ENCODE measurements at places on chromosomes 3 and 15. TPM values are rescaled to one million over a fixed set of nuclear protein-coding genes. Genes with fewer than 3 reads are reported as not detected.

The SCN5A gene
- not detected for total RNA-seq

The IGF2BP2 gene
- total RNA-seq, result 51.3 TPM

The AQP9 gene
- total RNA-seq, result not detected

The LMAN1L gene
- not detected for total RNA-seq

The LIPC gene
- total RNA-seq, result not detected

The NEIL1 gene
- total RNA-seq, result 481 TPM

The PDCD6IP gene
- total RNA-seq, result 396 TPM

The TRH gene
- total RNA-seq, result not detected

The THAP10 gene
- 8.3 TPM for total RNA-seq

The POTEB2 gene
- total RNA-seq, result not detected

The DNASE1L3 gene
- 3.7 TPM for total RNA-seq

The GPR176 gene
- total RNA-seq, result 10.9 TPM

The IQCH gene
- total RNA-seq, result 0.40 TPM

DNA sequence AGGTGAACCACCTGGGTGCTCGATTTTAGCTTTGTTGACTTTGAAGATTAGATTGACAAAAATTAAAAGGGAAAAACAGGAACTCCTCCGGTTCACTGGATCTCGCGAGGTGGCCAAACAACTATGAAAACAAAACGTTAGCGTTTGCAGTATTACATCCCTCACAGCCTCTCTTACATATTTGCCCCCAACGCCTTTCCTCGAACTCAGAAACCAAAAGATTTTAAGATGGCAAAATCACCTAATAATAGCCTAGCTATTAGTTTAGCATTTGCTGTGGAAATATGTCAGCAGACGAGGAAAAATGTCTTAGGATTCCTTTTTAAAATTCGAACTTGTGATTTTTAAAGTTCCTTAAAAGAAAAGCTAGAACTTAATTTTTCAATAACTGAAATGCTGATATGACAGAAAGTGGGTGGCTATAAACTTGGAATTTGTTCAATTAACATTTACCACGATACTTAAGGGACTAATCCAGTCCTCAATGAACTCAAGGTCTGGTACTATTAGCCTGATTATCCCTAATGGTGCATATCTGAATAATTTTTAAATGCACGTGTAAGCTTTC lies 491 bp upstream of the SENP7 start:
- H3K4me3 ChIP-seq, result peak overlapping the region; percentile 78
- DNase-seq, result no peak
- peak overlapping the region; percentile 99 for H3K27ac ChIP-seq
- H3K36me3 ChIP-seq, result no peaks in the 10 kb centered on the region

GRCh38 chr3:140753865-140754754 lies 76.2 kb downstream of the TRIM42 start:
- H3K27ac ChIP-seq, result no peak overlapping the region
- no peak overlapping the region for H3K4me3 ChIP-seq
- H3K27me3 ChIP-seq, result no peaks in the 10 kb centered on the region
- H3K36me3 ChIP-seq, result no peaks in the 10 kb centered on the region

DNA sequence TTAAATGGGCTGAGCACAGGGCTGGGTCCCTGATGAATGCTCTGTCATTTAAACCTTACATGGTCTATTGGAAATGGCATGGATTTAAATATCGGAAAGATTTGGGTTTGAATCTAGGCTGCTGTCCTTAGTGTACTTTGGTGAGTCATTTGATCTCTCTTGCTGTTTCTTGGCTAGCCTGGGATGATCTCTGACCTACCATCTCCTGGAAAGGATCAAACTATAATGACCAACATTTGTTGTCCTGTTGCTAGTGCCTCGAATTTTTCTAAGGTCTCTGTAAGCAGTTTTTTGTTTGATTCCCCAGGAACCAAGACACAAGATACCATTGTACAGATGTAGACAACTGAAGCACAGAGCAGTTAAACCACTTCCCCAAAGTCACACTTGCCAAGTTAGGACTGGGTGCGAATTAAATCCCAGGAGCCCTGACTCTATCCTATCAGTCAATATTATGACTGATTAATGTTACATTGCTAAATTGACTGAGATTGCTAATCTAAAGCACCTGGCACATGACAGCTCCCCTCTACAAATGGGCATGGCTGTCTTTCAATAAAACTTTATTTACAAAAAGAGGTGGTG lies 244.9 kb upstream of the MCTP2 start:
- H3K27ac ChIP-seq, result no peak overlapping the region
- DNase-seq, result no peak
- H3K27me3 ChIP-seq, result no peaks in the 10 kb centered on the region
- H3K4me1 ChIP-seq, result no peaks in the 10 kb centered on the region
- H3K36me3 ChIP-seq, result no peaks in the 10 kb centered on the region

- H3K36me3 ChIP-seq, result no peaks in the 10 kb centered on the region
- H3K27ac ChIP-seq, result peak overlapping the region; percentile 61
- no peak for DNase-seq
These were observed 1106.8 kb downstream of the IGSF11 start for GRCh38 chr3:117927825-117928224.

GRCh38 chr3:129503471-129504291 lies 24.8 kb upstream of the RHO start:
- H3K27me3 ChIP-seq, result no peaks in the 10 kb centered on the region
- H3K4me3 ChIP-seq, result no peak overlapping the region
- H3K36me3 ChIP-seq, result no peaks in the 10 kb centered on the region
- no peak for DNase-seq
- no peak overlapping the region for H3K27ac ChIP-seq

DNA sequence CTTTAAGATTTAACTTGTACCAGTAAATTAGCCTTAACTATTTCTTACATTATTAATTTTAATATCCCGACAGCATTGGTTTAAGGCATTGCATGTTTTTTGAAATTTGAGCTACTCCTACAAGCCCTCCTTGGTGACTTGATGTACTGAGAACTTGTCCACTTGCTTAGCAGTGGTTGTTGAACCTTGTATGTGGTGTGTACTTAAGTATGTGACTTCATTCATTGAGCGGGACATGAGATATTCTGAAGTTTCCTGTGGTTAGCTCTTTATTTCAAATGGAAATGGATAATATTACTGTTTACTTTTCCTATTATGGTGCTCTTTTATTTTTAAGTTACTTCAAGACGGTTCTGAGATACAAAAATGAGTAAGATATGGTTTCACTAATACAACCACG lies 3.6 kb upstream of the COL6A5 start:
- no peak overlapping the region for H3K27ac ChIP-seq
- H3K27me3 ChIP-seq, result peaks cover 27% of the 10 kb centered on the region
- H3K4me3 ChIP-seq, result no peak overlapping the region
- H3K4me1 ChIP-seq, result no peaks in the 10 kb centered on the region
- DNase-seq, result no peak

- no peaks in the 10 kb centered on the region for H3K36me3 ChIP-seq
- no peaks in the 10 kb centered on the region for H3K27me3 ChIP-seq
- DNase-seq, result no peak
- no peak overlapping the region for H3K27ac ChIP-seq
- no peaks in the 10 kb centered on the region for H3K4me1 ChIP-seq
These were observed 67.6 kb upstream of the CTDSPL start for GRCh38 chr3:37793889-37794591.

DNA sequence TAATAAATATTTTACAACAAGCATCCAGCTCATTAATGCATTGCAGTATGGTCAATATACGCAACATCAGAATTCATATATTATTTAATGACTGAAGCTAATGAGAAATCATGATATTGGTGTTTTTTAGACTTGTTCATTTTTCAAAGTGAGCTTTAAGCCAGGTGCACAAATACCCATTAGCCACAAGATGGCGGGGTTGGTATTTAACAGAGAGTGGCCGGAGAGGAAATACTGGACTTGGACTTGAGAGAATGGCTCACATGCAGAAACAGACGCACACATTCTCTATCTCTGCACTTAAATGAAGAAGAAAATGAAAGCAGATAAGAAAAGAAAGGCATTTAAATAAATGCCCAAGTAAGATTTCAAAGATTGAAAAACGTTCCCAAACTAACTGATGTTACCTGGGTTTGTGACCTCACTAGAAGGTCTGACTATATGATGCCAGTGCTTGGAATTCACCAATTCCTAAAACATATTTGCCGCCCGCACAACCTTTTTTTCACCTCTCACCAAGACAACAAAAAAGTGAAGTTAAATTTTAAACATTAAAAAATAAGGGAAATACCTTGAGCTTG lies 21.2 kb upstream of the CRBN start:
- no peak overlapping the region for H3K4me3 ChIP-seq
- no peaks in the 10 kb centered on the region for H3K36me3 ChIP-seq
- no peak overlapping the region for H3K27ac ChIP-seq
- DNase-seq, result peak; percentile 15

- peak overlapping the region; percentile 16 for H3K27ac ChIP-seq
- no peak for DNase-seq
- H3K27me3 ChIP-seq, result no peaks in the 10 kb centered on the region
- no peak overlapping the region for H3K4me3 ChIP-seq
These were observed 89.2 kb downstream of the RBPMS2 start for GRCh38 chr15:64686130-64686735.

DNA sequence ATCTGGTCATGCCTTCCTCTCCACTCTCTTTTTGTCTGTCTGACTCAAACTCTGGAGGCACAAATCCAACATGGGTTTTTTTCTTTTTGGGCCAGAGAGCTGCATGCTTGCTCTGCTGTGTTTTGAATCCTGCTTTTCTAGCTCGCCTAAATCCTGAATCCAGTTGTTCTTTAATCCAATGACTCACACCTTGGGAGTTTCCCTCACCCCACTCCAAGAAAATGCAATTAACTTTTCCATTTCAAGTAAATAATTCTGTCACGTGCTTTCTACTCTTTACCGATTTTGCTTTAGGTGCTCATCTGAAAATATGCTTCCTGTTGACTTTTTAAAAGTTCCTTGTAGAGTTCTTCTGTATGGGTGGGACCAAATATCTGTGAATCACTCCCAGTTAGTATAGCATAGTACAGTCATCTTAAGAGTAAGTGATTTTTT lies 47.6 kb downstream of the SLMAP start:
- H3K4me3 ChIP-seq, result no peak overlapping the region
- H3K36me3 ChIP-seq, result no peaks in the 10 kb centered on the region
- H3K4me1 ChIP-seq, result peaks cover 66% of the 10 kb centered on the region
- no peaks in the 10 kb centered on the region for H3K27me3 ChIP-seq
- DNase-seq, result peak; percentile 28

GRCh38 chr3:197253238-197253947 lies 45.0 kb downstream of the DLG1 start:
- no peaks in the 10 kb centered on the region for H3K27me3 ChIP-seq
- DNase-seq, result no peak
- no peak overlapping the region for H3K27ac ChIP-seq

- H3K4me1 ChIP-seq, result peaks cover 4% of the 10 kb centered on the region
- H3K27ac ChIP-seq, result no peak overlapping the region
- no peaks in the 10 kb centered on the region for H3K27me3 ChIP-seq
- H3K4me3 ChIP-seq, result no peak overlapping the region
- no peak for DNase-seq
- no peaks in the 10 kb centered on the region for H3K36me3 ChIP-seq
These were observed 152.0 kb downstream of the GREM1 start for GRCh38 chr15:32869776-32870175.

DNA sequence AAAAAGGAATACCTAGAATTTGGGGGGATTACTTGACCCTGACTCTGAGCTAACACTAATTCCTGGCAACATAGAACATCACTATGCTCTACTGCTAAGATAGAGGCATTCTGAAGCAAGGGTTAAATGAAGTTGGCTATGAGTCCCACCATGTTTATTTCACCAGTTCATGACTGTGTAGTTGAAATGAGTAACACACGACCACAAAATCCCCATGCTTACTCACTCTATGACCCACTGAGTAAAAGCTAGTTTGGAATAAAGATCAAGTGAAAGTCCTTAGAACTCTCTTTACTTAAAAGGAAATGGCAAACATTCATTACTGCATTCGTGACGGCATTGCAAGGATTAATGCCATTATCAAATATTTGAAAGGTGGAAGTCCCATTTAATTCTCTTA lies 47.4 kb downstream of the MRPL46 start:
- no peaks in the 10 kb centered on the region for H3K4me1 ChIP-seq
- H3K27me3 ChIP-seq, result no peaks in the 10 kb centered on the region
- no peak overlapping the region for H3K27ac ChIP-seq
- H3K36me3 ChIP-seq, result no peaks in the 10 kb centered on the region

GRCh38 chr3:27559835-27560234 lies 75.7 kb upstream of the SLC4A7 start:
- no peaks in the 10 kb centered on the region for H3K4me1 ChIP-seq
- DNase-seq, result no peak
- H3K4me3 ChIP-seq, result no peak overlapping the region

DNA sequence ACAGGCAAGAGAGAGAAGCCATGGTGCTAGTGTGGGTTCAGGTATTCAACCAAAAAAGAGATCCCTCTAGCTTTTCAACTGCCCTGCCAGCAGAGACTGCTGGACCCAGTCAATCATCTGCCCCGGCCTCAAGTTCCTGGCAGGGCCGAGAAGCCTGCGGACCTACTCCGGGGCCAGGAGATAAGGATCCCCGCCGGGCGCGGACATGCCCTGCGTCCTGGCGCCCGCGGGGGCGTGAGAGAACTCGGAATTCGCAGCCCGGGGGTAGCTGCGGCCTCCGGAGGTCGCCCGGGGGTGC lies 821 bp upstream of the MAGI1 start:
- H3K36me3 ChIP-seq, result no peaks in the 10 kb centered on the region
- no peaks in the 10 kb centered on the region for H3K27me3 ChIP-seq
- H3K27ac ChIP-seq, result peak overlapping the region; percentile 95
- DNase-seq, result peak; percentile 35
- peaks cover 15% of the 10 kb centered on the region for H3K4me1 ChIP-seq

GRCh38 chr3:56351537-56351936 lies 116.7 kb downstream of the ERC2 start:
- no peak overlapping the region for H3K4me3 ChIP-seq
- H3K4me1 ChIP-seq, result no peaks in the 10 kb centered on the region
- DNase-seq, result no peak
- H3K27ac ChIP-seq, result no peak overlapping the region
- H3K27me3 ChIP-seq, result no peaks in the 10 kb centered on the region
- no peaks in the 10 kb centered on the region for H3K36me3 ChIP-seq

DNA sequence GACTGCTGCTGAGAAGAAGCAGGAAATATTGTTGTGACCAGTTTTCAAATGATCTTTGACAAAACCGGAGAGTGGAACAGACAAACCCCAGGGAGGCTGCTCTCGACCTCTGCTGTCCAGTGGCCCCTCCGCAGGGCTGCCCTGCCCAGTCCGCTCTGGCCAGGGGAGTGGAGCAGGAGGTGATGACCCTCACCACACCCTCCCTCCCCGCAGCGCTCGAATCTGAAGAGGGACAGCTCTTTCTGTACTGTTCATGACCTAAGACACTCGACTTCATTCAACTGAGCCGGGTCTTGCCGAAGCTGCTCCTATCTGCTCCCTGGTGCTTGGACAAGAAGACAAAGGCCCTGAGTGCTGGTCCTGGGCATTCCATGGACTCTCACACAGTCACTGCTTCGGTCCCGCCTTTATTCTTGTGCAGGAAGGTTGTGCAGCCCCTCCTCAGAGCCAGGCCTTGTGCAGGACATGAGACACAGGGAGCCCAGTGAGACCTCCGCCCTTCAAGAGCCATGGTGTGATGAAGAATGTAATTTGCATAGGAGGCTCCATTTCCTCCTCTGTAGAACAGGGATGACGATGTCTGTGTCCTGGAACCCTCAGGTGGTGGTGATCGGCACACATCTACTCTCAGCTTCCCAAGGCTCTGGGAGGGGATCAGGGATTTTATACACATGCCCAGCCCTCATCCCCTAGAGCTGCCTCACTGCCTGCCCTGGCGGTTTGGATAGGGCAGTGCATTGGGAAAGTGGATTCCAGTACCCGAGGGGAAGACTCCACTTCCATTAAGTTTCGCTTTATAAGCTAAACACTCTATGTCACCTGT lies 97.1 kb upstream of the PRR20G start:
- no peak for DNase-seq
- peaks cover 4% of the 10 kb centered on the region for H3K27me3 ChIP-seq
- H3K36me3 ChIP-seq, result no peaks in the 10 kb centered on the region
- H3K27ac ChIP-seq, result no peak overlapping the region

- no peak for DNase-seq
- no peaks in the 10 kb centered on the region for H3K4me1 ChIP-seq
- no peak overlapping the region for H3K27ac ChIP-seq
- no peaks in the 10 kb centered on the region for H3K27me3 ChIP-seq
- no peak overlapping the region for H3K4me3 ChIP-seq
These were observed 28.1 kb downstream of the NKIRAS1 start for GRCh38 chr3:23888617-23889228.

All from transverse colon (tissue), 4 donors.